ENCODE measurements at places on chromosomes 12 and 14.

- peak; percentile 84 for DNase-seq
These were observed at the start of gene RBMS2 for GRCh38 chr12:56521590-56522371. RBMS2 (plus strand) TSS chr12:56521820; CDS start chr12:56522024, 204 bp downstream.

DNA sequence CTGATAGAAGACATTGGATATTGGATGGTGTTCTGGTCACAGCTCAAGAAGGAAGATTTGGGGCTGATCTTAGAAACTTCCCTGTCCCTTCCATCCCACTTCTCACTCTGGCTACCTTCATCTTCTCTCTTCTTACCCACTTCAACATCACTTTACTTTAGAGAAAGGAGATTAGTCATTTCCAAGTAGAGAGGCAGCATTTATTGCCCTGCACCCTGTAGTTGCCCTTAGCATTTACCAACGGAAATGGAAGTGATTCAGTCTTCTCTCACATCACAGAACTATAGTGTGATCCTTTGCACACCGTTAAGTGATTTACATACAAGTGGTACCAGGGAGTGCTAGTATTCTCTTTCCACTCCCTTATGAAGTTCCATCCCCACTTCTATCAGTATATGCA is 52.4 kb downstream of the PHLDA1 start:
- DNase-seq, result no peak

GRCh38 chr12:95417372-95417771 is 56.6 kb upstream of the METAP2 start:
- no peak for DNase-seq

DNA sequence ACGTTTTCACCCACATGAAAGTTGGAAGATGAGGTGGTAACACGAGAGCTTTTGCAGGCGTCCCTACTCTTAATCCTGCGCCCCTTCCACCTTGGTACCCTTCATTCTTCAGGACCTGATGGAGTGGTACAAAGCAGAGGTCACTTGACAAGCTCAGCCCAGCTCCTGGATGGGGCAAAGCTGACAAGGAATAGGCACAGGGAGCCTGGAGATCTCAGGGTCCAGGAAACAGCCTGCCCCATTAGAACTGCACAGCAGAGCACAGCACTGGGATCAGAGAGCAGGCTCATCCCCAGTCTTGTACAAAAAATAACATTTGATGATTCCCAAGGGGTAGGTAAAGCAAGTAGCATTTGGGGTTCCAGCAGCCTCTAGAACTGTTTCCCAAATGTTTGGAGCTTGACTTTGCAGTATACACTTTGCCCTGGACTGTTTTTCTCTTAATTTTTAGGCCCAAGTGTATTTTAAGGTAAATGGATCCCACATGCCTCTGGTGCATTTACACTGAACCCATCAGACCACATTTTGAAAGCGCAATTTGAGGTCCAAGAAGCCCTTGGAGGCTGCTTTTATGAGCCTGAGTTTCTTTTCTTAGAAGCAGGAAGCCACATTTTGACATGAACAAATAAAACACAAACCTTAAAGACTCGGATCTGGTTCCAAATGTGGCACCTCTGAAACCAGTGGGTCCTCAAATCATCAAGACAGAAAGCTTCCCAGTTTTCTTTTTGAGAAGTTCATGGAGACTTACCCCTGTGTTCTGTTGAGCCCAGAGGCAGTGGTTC is 633 bp downstream of the TC2N start:
- no peak for DNase-seq

DNA sequence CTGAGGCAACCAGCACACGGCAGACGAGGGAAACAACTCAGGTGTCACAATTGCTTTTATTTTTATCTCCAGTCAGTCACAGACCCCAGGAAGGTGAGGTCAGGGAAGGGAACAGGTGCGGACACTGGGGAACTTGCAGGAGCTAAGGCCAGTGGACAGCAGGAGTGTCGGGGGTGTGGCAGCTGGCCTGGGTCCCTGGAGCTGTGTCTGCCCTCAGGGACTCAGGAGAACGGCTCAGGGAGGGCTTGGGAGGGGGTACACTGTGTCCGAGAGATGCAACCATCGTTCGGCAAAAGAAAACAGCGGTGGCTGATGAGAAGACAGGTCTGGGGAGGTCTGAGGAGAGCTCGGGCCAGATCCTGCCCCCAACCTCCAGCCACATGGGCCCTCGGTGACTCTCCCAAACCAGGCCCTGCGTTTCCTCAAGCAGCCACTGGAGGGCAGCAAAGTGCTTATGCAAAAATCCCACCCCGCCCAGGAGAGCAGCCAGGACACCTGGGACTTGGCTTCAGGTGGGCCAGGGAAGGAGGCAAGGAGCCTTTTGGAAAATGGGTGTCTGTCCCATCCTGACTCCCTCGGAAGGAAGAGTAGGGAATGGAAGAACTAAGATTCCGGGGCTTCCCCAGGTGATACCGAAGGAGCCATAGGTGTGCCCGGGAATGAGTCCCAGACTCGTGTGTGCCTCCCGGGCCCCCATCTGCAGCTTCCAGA is 24.1 kb upstream of the BCDIN3D start:
- peak; percentile 87 for DNase-seq

- peak; percentile 86 for DNase-seq
These were observed 20.7 kb upstream of the NEK9 start for GRCh38 chr14:75147423-75148071.
